ENCODE measurements at places on chromosomes 2 and 18. TPM values are rescaled to one million over a fixed set of nuclear protein-coding genes. Genes with fewer than 3 reads are reported as not detected.

The STPG4 gene
- 0.77 TPM for total RNA-seq

- DNase-seq: no peak
Observed at GRCh38 chr2:99851811-99852210, 290.6 kb downstream of the AFF3 start.

GRCh38 chr2:6325616-6326015 lies 540.1 kb downstream of the CMPK2 start:
- no peak for DNase-seq

DNA sequence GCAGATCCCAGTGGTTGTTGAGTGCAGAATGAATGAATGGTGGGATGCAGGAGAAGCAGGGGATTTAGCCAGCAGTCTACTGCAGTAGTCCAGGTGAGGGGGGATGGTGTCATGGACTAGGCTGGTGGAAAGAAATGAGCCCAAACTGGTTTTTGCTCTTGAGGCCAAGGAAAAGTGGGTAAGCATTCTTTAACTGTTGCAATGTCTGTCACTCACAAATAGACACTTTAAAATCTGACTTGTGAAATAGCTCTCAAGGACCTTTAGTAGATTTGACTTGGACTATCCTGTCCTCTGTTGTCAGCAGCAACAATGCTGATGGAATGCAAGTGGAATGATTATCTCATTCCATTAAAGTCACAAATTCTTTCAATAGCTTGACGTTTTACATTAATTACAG lies 37.5 kb upstream of the STK17B start:
- DNase-seq: no peak

DNA sequence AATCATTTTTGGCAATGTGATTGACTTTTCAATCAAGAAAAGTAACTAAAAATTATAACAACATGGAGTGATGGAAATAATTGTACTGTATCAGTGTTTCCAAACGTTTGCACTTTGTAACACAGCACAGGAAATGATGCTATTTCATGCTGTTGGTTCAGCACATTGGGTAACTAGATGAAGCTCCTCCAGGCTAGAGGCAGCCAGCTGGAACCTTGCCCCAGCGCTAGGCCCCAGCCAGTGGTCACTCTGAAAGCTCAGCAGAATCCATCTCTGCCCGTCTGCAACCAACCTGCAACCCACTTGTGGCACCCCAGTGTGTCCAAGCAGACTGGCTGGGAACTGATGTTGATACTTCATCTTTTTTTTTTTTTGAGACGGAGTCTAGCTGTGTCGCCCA lies 15.3 kb downstream of the UNC50 start:
- peak; percentile 55 for DNase-seq

GRCh38 chr2:76953733-76954347 lies 568.3 kb downstream of the LRRTM4 start:
- no peak for DNase-seq

GRCh38 chr2:45651415-45652089 lies at the start of gene PRKCE:
PRKCE (plus strand) TSS chr2:45651675.
- DNase-seq: peak; percentile 77

The NEU4 gene
- total RNA-seq: not detected

The CTLA4 gene
- total RNA-seq: 0.86 TPM

The RESP18 gene
- total RNA-seq: not detected

GRCh38 chr18:45689396-45689795 lies 34.6 kb upstream of the SLC14A1 start:
- DNase-seq: no peak

GRCh38 chr18:12598181-12598930 lies 59.6 kb downstream of the SPIRE1 start:
- no peak for DNase-seq

GRCh38 chr18:926946-927345 lies 22.3 kb downstream of the ADCYAP1 start:
- DNase-seq: no peak

All from lower lobe of right lung (tissue), 2 donors.